Frontal cortex (tissue), 4 donors: ENCODE measurements at places on chromosomes 4 and X. TPM values are rescaled to one million over a fixed set of nuclear protein-coding genes. Genes with fewer than 3 reads are reported as not detected.
A peak's percentile ranks its signal among the peaks of the same experiment; 100 is the strongest.

FHL1 gene
- 90.1 TPM for total RNA-seq

GPR34 gene
- 7.3 TPM for total RNA-seq

MAGEA8 gene
- not detected for total RNA-seq

- DNase-seq, result no peak
Measured at GRCh38 chrX:110965409-110966090, 130.4 kb upstream of the PAK3 start.

GRCh38 chrX:135185795-135186443 is 14.7 kb upstream of the CT55 start:
- peak; percentile 10 for DNase-seq

GRCh38 chr4:13470379-13470778 is 13.8 kb downstream of the RAB28 start:
- DNase-seq, result no peak

DNA sequence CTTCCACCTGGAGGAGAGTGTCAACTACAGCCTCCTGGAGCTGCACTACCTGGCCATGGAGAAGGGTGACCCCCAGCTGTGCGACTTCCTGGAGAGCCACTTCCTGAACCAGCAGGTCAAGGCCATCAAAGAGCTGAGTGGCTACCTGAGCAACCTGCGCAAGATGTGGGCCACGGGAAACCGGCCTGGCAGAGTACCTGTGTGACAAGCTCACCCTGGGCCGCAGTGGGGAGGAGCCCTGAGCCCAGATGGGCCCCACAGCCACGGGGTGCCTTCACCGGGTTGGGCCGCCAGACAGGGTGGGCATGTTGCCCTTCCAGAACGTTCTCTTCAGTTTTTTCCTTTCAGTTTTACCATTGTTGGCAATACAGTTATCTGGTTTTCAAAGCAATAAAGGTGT is 15.2 kb upstream of the FAM47A start:
- no peak for DNase-seq

- no peak for DNase-seq
Measured at GRCh38 chr4:33411182-33411581, 2691.0 kb downstream of the PCDH7 start.
